Activated CD4-positive, alpha-beta memory T cell treated with anti-CD3 and anti-CD28 coated beads for 36 hours (primary cell): ENCODE measurements at places on chromosomes 2 and 18.
A peak's percentile ranks its signal among the peaks of the same experiment; 100 is the strongest.

DNA sequence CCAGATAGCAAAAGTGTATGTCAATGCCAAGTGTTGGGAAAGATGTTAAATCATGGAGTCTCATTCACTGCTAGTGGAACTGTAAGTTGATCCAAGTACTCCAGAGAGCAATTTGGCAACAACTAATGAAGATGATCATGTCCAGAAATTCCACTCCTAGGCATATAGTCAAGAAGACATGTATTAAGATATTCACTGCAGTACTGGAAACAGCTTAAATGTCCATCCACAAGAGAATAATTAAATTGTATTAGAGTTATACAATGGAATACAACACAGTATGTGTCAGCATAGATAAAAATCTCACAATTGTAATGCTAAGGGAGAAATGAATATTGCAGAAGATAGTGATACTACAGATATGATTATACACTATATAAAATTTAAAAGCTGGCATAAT lies 15.2 kb upstream of the LBH start:
- no peak for DNase-seq

DNA sequence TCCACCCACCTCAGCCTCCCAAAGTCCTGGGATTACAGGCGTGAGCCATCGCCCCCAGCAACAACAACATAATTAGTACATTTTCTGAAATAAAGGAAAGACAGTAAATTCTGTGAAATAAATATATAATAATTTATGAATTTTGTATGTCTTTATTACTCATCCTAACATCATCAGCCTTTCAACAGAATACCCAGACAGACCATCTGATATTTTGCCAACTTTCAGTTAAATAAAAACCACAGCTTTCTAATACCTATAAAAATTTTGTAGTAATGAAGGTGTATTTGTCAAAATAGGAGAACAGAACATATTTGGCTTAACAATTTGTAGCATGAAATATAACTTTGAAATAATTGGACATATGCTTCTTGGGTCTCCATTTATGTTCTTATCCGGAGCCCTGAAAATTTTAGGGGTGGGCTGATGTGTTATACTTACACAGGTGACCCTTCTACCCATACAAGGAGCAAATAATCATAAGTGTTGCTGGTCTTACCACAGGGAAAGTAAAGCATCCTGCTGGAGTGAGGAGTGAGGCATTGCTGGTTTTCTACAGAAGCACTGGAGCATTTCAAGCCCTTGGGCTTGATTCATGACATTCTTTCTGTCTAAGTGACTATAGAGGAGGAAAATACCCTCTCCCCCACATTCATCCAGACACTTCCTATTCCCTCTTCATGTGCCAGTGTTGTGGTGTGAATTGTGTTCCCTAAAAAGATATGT lies 99.3 kb downstream of the SPOPL start:
- DNase-seq = no peak

- no peak for DNase-seq
These were observed 77.1 kb downstream of the ANKRD44 start for GRCh38 chr2:197233473-197233872.

GRCh38 chr2:20080839-20081415 lies 29.5 kb upstream of the LAPTM4A start:
- DNase-seq = no peak

- DNase-seq = no peak
These were observed 271.9 kb downstream of the DPP10 start for GRCh38 chr2:114714313-114714712.

DNA sequence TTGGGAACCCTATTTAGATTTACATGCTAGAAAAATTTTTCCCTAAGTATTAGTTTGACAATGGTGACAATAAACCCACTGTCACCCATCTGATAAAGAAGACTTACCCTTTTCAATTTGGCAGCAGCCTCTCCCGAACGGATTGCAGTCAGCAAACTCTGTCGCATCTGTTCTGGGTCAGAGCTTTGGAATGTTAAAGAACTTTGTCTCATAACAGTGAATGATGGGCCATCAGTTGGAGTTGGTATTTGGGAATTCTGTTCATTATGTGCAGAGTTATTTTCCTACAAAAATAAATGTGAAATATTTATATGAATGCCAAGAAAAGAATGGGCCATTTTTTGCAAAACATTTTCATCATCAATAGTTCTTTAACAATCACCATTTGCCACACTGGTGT lies 70.8 kb upstream of the GRB14 start:
- DNase-seq = no peak

DNA sequence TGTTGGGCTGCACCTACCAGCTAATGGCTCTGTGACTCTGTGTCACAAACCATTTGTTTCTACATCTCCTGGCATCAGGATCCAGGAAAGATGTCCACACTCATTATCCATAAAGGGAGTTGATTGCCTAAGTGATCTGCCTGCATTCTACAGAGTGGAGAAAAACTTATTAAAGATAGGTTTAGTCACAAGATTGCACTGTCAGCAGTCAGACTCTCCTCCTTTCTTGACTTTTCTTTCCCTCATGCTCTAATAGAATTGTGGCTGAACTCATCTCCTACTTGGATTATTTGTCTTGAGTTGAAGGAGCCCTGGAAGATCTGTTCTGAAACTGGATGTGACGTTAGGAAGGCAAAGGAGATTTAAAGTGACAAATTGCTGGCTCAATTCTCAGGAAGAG lies 152.7 kb downstream of the SLC8A1 start:
- DNase-seq = no peak

DNA sequence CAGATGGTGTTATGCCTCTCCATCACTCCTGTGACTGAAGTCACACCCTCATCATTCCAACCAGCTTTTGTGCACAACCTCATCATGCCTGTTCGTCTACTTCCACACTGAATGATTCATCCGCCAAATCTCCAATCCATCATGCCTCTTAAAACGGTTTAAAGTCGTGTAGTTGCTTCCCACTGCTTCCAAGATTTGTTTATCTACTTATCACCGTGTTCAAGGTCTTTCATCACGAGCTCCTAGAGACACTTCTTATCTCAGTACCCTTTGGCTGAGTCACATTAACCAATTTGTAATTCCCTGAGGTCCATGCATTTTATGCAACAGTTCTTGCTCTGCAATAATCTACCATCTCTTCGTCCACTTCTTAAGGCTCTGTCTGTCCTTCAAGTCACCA lies 592.3 kb upstream of the ID2 start:
- DNase-seq = no peak

- peak; percentile 92 for DNase-seq
These were observed 42.8 kb downstream of the PLEKHA3 start for GRCh38 chr2:178522950-178523595.

- DNase-seq = no peak
These were observed 75.6 kb downstream of the SRD5A2 start for GRCh38 chr2:31505111-31505510.

- no peak for DNase-seq
These were observed 45.0 kb downstream of the KCTD1 start for GRCh38 chr18:26503382-26503781.

DNA sequence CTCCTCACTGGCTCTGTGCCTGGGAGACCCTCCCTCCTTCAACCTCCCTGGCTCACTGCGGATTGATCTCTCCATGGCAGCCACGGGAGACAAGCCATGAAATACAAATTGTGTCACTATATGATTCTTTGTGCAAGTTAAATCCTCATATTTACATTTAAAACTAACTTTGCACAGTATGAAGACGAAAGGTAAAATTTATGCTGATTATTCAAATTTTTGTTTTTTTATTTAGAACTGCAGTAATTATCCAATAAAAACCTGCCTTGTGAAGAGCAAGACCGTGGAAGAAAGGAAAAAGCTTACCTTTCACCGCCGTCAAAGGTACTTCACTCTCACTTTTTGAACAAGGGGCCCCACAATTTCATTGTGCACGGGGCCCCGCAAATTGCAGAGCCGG lies 436.9 kb downstream of the EIPR1 start:
- no peak for DNase-seq

GRCh38 chr18:6732952-6733351 lies 3.4 kb downstream of the ARHGAP28 start:
- DNase-seq = no peak

GRCh38 chr2:164903204-164903603 lies 52.1 kb downstream of the SLC38A11 start:
- no peak for DNase-seq
